H54 (cell line): ENCODE measurements at places on chromosomes 5 and 9.
A peak's percentile ranks its signal among the peaks of the same experiment; 100 is the strongest.

- DNase-seq = no peak
Measured at GRCh38 chr9:114820776-114821501, 15.1 kb upstream of the TNFSF15 start.

DNA sequence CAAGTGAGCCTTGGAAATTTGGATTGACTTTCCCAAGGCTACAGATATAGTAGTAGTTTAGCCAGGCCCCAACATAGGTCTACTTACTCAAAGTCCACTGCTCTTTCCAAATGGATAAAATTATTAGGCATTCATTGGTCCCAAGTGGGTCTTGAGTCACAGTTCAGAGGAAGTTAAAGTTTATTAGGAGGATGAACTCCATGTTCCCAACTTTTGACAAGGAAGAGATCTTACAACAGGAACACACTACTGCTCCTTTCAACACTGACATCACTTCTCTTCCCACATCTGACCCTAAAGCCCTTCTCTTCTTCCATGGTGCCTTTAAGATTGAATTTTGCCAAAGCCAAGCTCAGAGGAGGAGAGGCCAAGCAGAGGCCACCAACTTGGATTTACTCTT is 234.5 kb upstream of the TRIM32 start:
- no peak for DNase-seq

- DNase-seq = no peak
Measured at GRCh38 chr5:83510260-83510659, 38.7 kb downstream of the VCAN start.

DNA sequence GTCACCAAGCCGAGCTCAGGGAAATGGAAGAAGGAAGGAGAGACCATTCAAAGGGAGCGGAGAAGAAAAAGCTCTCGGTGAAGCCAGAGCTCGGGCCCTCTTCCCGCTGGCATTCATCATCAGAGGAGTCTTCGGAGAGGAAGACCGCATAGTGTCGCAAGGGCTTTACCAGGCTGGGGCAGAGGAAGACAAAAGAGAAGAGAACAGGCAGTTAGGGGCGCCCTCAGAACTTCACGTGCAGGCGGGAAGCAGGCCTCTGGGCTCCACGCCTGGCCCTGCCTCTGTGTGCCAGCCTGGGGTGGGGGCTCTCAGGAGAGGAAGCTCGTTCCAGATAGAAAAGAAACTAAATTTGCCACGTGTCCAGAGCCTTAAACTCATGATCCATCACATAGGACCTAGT is 31.7 kb downstream of the CRB2 start:
- no peak for DNase-seq

DNA sequence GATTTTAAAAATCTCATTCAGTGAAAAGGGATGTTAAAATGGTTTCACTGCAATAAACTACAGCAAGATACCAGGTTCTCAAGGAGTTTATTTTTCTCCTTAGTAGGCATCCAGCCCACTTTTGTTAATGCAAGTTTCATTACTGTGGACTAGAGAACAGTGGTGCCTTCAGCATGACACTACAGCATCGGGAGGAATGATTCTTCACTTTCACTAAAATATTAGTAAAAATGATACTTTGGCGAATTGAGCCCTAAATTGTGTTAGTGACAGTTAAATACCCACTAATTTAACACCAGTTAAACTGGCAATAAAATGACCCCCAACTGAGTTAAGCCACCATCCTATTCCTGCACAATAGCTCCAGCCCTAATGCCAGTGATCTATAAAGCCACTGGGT is 152.2 kb upstream of the MPDZ start:
- DNase-seq = no peak

DNA sequence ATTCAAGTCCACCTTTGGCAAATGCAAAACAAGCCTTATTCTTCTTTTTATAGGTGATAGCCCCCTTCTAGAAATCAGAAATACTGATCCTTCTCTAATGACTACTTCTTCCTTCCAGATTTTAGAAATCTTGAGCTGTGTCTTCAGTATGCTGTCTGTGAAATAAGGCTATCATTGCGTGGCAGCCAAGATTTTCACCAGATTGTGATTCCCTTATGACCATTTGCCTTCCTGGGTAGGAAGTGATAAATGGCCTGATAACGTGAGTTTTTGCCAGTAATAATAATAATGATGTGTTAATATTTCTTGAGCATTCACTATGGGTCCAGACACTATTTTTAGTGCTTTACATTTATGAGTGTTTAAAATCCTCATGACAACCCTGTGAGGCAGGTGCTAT is 80.9 kb downstream of the PIP5K1B start:
- no peak for DNase-seq

DNA sequence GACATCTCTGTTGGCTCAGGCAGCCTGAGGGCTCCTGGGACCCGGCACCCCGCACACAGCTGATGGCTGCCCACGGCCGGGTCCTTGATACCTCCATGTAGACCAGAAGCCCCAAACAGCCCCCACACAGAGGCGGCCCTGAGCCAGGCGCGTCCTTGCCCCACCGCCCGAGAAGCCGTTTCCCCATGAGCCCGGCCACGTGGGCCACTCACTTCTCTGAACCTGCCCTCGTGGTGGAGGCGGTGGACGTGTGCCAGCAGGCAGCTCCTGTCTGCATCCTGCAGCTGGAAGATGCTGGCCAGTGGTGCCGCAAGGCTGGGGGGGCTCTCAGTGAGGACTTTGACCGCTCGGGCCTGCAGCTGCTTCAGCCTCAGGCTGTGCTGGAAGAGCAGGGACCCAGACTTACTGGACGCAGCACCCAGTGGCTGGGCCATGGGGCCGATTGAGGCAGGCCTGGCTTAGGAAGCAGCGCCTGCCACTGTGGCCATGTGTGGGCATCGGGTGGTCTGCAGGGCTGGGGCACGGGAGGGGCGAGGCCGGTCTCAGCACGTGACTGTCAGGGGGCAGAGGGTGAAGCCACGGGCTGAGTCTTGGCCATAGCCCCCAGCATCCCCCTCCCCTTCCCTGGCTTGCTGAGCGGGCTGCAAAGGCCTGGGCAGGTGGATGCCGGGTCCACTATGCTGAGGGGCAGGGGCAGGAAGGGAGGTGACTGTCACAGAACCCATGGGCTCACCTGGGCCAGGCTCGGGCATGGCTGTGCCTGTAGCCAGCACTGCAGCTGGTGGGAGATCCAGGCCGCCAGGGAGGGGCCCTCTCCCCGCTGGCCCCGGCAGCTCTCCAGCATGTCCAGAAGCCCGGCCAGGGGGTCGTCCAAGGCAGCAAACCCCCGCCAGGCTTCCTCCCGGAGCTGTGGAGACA is 50.0 kb downstream of the EXD3 start:
- no peak for DNase-seq

GRCh38 chr9:115193777-115194176 is 75.8 kb upstream of the TNC start:
- no peak for DNase-seq

GRCh38 chr5:119309326-119309725 is 46.5 kb upstream of the TNFAIP8 start:
- no peak for DNase-seq

DNA sequence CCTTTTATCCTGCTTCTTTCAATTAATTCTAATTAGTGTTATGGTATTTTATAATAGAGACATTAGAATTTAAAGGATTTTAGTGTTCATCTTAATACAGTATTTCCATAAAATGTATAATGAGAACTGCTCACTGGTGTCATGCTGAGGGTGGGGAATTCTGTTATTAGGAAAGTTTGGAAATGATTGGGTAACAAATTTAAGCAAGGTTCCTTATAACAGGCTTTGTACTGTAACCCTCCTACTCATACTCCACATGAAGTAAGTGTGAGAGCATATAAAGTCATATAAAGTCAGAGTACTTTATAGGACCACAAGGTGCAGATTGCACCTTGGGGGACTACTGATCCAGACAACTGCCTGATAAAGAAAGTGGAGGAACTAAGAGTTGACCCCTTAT is 42.2 kb downstream of the SV2C start:
- no peak for DNase-seq

DNA sequence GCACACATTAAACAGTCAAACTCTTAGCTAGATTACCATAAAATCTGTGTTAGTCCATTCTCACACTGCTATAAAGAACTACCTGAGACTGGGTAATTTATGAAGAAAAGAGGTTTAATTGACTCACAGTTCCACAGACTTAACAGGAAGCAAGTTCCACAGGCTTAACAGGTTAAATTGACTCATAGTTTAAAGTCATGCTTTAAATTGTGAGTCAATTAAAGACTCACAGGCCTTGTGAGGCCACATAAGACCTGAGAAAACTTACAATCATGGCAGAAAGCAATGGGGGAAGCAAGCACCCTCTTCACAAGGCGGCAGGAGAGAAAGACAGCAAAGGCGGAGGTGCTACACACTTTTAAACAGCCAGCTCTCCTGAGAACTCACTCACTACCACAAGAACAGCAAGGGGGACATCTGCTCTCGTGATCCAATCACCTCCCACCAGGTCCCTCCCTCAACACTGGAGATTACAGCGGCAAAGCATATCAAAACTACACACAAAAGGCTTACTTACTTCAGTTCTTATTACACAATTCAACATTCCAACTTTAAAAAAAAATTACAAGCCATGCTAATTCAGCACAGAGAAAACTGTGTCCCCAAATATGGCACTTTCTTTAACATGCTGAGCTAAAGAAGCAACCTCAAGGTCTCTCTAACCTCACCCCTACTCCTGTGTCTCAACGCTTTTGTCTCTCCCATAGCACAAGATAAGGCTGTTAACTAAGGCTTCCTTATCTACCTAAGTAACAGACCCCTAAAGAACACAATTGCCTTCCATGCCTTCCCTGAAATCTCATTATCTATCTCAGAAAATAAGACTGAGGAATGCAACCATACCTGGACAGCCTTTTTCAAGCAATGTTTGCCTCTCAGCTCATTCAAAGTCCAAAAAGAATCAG is 805.1 kb downstream of the NR2F1-AS1 start:
- no peak for DNase-seq

DNA sequence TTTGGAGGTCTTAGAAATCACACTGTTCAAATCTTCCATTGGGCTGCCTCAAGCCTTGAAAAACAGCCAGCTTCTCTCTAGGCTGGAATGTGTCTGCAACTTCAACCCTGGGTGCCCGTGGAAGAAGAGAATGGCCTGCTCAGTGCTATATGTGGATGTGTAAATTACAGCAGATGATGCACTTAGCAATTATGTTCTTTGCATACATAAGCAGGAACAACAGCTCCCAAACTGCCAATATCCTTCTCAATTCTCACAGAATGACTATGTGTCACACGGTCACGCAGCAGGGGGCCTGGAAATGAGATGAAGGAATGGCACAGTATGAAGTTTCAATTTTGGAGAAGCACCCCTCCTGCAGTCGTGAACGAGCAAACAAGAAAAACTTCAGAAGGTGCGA is 175.2 kb upstream of the SMARCA2 start:
- no peak for DNase-seq

GRCh38 chr5:172849606-172850453 is 15.8 kb downstream of the ERGIC1 start:
- DNase-seq = peak; percentile 35

DNA sequence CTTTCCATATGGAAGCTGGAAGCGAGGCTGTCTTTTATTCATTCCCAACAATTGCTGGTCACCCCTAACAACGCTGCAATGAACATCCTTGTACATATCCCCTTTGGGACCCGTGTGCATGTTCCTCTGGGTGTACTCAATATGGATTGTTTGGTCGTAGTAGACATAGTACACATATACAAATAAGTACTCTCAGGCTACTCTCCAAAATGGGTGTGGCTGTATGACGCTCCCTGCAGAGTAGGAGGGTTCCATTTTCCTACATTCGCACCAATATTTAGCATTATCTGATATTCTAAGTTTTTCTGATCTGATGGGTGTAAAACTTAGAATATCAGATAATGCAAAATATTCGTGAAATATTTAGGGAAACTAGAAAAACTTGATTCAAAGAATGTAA is 23.2 kb upstream of the NAA35 start:
- DNase-seq = no peak

GRCh38 chr5:177306674-177307543 is 3.3 kb downstream of the PRELID1 start:
- no peak for DNase-seq

- DNase-seq = peak; percentile 40
Measured at GRCh38 chr9:107243742-107244141, 39.3 kb upstream of the RAD23B start.

DNA sequence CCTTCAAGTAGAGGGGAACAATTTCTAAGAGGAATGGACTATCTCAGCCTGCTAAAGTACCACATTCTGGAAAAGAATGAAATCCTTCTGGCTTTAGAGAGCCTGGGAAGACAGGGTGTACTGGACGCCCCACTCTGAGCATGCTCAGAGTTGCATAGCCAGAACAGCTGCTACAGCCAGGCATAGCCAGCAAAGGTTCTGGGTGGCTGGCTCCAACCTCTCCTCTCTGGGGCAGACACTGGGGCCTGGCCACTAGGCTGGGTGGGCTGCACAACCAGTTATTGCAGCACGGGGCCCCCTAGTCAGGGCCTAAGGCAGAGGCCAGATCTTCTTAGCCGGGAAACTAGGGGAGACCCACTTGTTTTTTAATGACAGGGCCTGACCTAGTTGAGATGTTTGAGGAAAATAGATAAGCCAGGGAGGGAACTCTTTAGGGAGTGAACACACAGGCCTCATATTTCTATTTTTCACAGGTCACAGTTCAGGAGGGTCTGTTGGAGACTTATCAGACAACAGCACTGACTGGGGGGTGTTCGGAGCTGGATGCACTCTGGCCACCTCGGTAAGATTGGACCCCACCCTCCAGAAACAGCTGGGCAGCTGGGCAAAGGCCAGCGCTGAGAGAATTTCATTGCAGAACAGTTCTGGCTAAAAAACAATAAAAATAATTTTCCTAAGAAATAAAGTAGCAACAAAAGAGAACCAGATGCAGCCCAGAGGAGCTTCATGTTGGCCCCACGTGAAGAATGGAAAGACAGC is 142.9 kb downstream of the LPAR1 start:
- no peak for DNase-seq

GRCh38 chr9:110752766-110753165 is 84.2 kb downstream of the MUSK start:
- peak; percentile 69 for DNase-seq

DNA sequence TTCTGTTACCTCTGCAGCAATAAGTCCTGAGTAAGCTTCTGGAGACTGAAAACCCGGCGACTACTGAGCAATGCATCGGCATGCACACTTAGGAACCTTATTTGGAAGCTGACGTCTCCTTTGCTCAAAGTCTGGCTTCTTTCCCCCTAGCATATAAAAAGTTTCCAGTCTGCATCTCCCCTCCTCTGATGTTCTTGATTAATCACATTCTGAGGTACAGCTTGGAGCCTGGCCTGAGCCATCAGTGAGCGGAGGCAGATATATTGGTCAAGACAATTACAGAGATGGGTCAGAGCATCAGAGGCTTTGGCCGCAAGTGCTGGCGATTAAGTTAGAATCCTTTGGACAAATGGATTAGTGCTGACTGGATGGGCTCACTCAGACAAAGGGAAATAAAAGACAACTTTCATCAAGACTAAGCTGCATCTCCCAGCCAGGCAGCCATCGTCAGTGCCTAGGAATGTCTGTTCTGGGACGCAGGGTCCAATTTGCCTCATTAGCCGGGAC is 140.7 kb downstream of the MTX3 start:
- DNase-seq = no peak

DNA sequence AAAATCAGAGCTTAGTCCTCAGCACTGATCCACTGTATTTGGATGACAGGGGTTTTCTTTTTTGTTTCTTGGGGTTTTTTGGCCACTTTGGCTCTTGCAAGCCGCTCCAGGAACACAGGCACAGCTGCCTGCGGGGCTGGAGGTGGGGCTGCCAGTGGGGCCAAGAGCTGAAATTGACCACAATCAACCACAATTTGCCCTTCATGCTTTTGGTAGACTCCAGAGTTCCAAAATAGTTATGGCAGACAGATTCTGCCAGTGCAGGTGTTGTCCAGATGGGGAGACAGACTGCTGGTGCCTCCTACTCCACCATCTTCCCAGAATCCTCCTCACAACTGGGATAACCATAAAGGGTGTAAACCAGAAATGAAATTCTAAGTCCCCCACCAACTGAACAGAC is 36.5 kb downstream of the PLEKHG4B start:
- no peak for DNase-seq
